ENCODE measurements at places on chromosomes 1 and 21.

- peak; percentile 49 for DNase-seq
These were observed 124.1 kb downstream of the XCL2 start for GRCh38 chr1:168419736-168420135.

DNA sequence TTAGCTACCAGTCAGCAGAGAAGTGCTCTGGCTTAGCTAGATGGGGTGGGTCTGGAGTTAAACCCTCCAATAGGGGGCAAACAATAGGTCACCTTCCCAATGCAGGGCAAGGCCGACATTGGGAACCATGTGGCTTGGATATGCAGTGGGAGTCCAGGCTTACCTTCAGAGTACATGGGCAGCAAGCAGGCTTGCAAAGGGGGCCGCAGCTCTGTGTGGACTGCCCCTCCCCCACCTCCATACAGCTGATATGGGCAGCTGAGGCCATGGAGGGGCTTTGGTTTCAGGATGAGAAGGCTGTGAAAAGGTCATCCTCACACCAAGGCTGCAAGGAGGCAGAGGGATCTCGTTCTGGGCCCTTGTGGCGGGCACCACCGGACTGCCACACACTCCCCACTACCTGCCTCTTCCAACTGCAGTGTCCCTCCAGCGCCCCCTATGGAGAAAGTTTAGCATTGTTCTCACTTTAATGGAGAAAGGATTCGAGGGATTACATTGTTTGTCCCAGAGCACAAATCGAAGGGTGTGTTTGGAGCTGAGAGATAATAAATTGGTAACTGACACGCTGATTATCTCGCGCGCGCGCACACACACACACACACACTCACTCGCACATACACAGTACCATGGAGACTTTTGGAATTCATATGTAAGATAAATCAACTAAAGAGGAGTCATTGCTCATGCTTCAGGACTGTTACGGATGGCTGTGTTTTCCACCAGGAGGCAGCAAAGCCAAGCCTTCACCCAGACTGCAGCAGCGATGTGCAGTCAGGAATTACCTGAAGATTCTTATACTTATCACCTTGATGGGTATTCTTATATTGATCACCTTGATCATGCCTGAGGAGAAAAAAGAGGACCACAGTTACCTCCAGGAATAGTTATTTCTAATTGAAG, 7.0 kb upstream of the SMCP start:
- DNase-seq: peak; percentile 15

GRCh38 chr1:36133484-36133883, 8.5 kb upstream of the COL8A2 start:
- peak; percentile 95 for DNase-seq

GRCh38 chr1:25502957-25503356, 40.4 kb upstream of the LDLRAP1 start:
- peak; percentile 76 for DNase-seq

GRCh38 chr1:215567491-215568298, 591 bp downstream of the KCTD3 start:
- DNase-seq: peak; percentile 62

GRCh38 chr1:243364330-243364729, 108.5 kb downstream of the SDCCAG8 start:
- no peak for DNase-seq

DNA sequence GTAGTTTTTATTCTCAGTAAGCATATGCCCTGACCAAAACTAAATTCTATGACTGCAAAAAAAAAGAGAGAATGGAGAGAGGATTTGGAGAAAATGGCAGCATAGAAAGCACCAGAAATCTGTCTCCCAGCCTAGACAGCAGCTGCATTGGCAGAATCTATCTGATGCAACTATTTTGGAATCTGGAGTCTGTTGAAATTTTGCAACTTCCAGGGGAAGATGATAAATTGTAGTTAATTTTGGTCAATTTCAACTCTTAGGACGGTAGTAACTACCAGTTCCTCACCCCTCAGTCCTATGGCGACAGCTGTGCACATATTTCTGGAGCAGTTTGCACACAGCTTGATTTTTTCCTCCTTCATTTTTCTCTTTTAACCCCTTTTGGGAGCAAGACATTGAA, 10.9 kb downstream of the EXO5 start:
- no peak for DNase-seq

DNA sequence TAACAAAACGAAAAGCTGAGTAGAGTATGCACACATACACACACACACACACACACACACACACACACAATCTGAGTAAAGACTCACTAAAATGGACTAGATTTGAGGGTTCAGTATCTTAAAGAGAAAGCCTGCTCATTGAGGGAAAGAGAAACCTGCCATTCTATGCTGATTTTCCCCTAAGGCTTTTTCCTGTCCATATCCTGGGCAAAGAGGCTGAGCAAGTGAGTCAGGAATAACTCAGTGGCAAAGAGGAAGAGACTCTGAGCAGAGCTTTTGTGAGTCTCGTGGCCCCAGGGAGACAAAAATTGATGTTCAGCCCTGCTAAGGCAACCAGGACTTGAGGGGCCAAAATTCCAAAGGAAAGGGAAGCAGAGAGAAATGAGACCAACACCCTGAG, 37.3 kb upstream of the RUNX1 start:
- DNase-seq: peak; percentile 54

- peak; percentile 50 for DNase-seq
These were observed 67.8 kb upstream of the SMYD2 start for GRCh38 chr1:214213136-214213535.

- DNase-seq: peak; percentile 5
These were observed 134.5 kb upstream of the PKN2 start for GRCh38 chr1:88549536-88549935.

DNA sequence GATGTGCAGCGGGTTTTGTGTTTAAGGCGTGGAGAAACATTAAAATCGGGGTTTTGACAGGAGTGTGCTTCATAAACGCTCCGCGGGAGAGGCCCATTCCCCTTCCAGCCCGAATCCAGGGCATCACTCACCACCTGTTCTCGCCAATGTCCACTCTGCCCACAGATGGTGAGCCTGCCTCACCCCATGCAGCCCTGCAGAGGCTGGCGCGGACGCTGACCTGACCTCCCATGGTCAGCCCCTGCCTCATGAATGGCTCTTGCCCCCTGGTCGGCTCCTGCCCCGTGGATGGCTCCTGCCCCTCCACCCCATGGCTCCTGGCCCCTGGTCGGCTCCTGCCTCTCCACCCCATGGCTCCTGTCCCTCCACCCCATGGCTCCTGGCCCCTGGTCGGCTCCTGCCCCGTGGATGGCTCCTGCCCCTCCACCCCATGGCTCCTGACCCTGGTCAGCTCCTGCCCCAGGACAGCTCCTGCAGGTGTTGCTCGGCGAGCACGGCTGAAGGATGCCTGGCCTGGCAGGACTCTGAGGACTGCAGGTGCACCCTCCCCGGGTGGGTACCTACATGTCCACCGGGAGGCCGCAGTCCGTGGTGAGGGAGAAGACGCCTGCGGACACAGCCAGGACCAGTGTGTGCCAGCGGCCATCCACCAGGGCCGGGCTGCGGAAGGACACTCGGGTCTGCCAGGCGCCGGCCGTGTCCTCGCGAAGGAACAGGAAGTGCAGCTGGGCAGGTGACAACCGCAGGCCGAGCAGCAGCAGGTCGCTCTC, 6.7 kb downstream of the KRTAP10-1 start:
- no peak for DNase-seq

GRCh38 chr1:227312361-227313025, 5.8 kb downstream of the CDC42BPA start:
- DNase-seq: peak; percentile 62

- DNase-seq: peak; percentile 51
These were observed 184.6 kb upstream of the JUN start for GRCh38 chr1:58968360-58968952.

GRCh38 chr1:156359973-156360372, 9.0 kb upstream of the RHBG start:
- peak; percentile 47 for DNase-seq

DNA sequence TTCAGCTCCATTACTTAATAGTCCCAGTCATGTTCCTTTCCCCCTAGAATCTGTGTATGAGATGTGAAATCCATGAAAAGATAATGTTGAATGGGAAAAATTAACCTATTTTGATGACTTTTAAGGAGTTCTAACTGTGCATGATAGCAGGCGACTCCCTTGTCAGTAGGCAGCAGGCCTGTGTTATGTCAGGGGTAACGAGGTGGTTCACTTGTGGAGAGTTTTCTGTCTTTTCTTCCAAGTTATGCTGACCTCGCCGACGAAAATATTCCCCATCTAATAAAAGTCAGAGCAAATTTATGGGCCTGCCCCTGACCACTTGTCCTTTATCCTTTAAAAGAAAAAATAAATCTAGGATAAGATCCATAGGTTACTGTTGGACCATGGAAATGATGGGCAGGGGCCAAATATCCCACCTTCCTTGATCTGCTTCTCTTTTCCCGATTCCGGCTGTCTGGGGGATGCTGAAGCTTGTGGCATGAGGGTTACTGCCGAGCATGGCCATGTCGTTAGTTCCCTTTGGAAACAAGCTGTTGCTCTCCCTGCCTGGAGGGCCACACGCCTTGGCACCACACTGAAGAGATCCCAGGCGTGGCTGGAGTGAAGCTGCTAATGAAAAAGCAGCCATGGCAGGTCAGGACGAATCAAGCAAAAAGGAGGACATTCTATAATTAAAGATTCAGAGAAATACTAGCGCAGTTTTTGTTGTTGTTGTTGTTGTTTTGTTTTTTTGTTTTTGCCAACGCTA, 93.8 kb downstream of the ROR1 start:
- no peak for DNase-seq

- DNase-seq: peak; percentile 88
These were observed 110.3 kb downstream of the MRPL39 start for GRCh38 chr21:25496825-25497482.

- no peak for DNase-seq
These were observed 571 bp downstream of the MARCKSL1 start for GRCh38 chr1:32335535-32335789.

GRCh38 chr1:54745274-54745673, 19.0 kb downstream of the PARS2 start:
- DNase-seq: no peak

DNA sequence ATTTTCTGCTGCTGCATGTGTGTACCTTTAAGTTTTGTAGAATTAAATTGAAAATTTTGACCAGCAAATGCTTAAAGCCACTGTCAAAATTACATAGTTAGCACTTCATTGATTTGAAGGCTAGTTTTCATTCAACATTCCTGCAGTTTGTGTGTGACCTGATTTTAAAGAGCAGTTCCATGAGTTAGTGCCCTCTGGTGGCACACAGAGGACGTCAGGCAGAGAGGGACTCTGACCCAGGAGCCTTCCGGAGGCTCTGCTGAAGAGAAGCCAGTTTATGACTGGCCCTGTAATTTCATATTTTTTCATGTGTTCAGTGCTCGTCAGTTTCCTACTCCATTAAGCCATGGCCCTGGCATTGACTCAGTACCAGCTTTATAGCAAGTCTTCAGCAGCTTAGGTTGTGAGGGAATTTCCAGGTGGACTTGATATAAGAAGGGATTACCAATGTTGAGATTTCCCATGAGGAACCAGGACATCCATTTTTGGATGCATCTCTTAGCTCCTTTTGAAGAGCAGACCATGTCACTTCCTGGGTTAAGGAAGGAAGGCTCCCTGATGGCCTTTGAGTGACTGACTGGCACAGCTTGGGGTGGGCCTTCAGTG, 104.7 kb downstream of the CAMTA1 start:
- DNase-seq: peak; percentile 68

DNA sequence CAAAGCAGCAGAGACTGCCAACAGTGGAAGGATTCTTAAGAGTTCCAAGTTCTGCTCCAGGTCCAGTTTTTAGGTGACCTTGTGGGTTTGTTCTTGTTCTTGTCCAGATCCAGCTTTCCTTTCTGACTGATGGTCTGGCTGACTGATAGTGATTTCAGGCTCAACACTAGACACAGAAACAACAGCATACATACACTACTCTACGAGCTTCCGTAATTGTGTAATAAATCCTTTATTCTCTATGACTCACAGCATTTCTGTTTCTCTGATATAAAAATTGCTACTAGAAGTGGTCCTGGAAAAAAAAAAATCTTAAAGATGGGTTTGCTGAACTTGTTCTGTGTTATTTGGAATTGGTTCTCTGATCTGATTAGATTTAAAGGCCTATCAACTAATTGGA, 62.2 kb upstream of the PTCH2 start:
- DNase-seq: no peak

DNA sequence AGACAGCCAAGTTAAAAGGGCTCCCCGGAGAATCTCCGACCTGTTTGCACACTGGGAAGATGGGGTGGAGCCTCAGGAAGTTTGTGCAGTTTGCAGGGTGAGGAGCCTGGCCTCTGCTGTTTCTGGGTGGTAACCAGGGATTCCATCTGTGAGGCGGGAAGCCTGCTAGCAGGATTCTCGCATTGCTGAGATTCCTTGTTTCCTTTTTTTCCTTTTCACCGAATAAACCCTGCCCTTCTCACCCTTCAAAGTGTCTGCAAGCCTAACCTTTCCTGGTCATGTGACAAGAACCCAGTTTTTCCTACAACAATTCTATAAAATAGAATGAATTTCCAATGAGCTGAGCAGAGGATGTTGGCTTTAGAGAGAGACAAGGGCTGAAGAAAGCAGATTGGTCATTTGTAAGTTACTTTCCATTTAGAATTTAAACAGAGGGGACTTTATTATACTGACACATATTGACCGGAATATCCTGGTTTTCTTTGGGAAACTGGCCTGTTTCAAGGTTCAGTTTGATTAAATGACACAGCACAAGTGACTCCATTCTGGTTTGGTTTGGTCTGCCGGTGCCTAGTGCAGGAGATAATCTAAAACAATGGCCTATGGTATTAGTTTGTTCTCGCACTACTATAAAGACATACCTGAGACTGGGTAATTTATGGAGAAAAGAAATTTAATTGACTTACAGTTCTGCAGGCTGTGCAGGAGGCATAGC, 48.7 kb upstream of the DNAH14 start:
- peak; percentile 42 for DNase-seq

GRCh38 chr1:115874904-115875303, 34.0 kb upstream of the NHLH2 start:
- DNase-seq: peak; percentile 29

DNA sequence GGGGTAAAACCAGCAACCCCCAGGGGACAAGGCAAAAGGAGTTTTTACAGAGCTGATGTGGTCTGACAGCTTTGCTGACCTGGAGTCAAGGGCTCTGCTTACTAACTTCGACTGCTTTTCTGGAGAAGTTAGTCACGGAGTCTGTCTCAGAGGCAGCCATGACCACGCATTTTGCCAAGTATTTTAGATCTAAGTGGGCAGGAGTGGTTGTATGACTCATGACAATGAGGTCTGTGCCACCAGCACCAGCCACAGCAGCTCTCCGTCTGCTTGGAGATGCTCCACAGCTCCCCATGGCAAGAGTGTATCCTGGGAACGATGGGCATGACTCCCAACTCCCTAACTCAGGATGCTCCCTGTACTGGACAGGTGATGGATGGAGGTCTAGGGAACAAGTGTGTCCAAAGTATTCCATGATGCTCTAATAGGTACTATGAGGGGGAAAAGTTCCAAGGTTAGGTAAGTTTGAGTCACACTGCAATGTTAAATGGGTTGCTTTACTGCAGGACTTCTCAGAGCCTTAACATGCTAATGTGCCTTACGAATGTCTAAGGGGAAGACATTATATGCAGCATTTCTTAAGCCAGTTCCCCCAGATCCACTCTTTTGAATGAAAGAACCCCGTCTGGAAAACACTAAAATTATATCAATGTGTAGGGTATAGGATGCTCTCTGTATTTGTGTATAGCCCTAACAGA, 359.0 kb downstream of the HHAT start:
- DNase-seq: peak; percentile 14
